ENCODE measurements at places on chromosomes 12 and 14.

DNA sequence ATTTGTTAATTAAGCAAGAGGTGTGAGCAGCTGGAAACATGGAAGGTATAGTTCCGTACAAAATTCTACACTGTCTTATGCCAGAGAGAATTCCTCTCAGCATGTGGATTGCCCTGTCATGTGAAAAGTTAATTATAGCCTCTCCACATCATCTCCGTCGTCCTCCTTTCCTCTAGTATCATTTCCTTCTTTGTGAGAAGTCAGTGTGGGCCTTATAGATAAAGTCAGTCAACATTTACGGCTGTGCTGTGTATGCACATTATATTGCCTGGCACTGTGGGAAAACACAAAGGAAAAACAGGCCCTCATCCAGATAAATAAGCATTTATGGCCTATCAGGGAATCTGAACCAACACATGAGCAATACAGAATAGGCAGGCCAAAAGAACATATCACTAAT is 236.6 kb downstream of the SEC23A start:
- no peak for DNase-seq

DNA sequence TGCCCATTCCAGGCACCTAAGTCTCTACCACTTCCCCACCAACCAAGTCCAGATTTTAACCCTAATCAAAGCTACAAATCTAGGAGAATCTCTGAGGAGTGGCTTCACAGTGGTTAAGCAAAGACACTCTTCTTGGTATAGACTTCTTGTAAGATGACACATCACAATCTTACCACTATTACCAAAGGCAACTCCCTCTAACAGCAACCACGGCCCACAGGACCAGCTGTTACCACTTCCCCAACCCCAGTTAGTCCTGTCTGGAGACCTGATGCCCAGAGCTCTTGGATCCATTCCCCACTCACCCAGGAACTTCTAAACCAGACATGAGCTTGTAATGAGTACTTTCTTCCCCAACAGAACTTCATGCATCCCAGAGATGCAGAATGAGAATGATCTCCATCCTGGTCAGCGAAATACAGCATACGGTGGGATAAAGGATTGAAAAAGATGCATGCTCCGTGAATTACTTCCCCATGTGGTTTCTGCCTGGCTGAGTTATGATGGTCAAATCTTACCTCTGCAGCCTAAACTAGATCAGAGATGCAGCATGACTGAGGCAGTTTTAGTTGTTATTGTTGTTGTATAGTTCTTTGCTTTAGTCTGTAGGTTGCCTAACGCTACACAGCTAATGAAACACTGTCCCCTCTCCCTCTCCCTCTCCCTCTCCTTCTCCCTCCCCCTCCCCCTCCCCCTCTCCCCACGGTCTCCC is 87.7 kb upstream of the FOXN3 start:
- DNase-seq = no peak

GRCh38 chr12:108442067-108442466 is 73.0 kb upstream of the FICD start:
- no peak for DNase-seq

- DNase-seq = no peak
These were observed 6.9 kb downstream of the LRCOL1 start for GRCh38 chr12:132603240-132604150.

GRCh38 chr12:32926963-32927362 is 30.4 kb upstream of the PKP2 start:
- DNase-seq = no peak
